Calu3 (cell line): ENCODE measurements at places on chromosomes 6 and 20. TPM values are rescaled to one million over a fixed set of nuclear protein-coding genes. Genes with fewer than 3 reads are reported as not detected.

The KIF13A gene
- total RNA-seq, result 14.1 and 14.4 TPM in 2 replicates

The SPTLC3 gene
- 7.5 and 11.1 TPM in 2 replicates for total RNA-seq

The EMILIN3 gene
- total RNA-seq, result not detected in 2 replicates

The GPR31 gene
- total RNA-seq, result not detected in 2 replicates

The NCOA3 gene
- 60.3 and 63.8 TPM in 2 replicates for total RNA-seq

DNA sequence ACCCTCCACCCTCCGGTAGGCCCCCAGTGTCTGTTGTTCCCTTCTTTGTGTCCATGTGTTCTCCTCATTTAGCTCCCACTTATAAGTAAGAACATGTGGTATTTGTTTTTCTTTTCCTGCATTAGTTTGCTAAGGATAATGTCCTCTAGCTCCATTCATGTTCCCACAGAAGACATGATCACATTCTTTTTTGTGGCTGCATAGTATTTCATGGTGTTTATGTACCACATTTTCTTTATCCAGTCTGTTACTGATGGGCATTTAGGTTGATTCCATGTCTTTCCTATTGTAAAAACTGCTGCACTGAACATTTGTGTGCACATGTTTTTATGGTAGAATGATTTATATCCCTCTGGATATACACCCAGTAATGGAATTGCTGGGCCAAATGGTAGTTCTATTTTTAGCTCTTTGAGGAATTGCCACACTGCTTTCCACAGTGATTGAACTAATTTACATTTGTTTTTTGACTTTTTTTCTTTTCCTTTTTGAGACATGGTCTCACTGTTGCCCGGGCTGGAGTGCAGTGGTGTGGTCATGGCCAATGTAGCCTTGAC is 4.5 kb downstream of the KPNA5 start:
- no peaks in the 10 kb centered on the region for H3K27me3 ChIP-seq
- no peak for DNase-seq
- H3K27ac ChIP-seq, result no peak overlapping the region
- H3K4me3 ChIP-seq, result no peak overlapping the region

GRCh38 chr6:22072949-22073348 is 223.9 kb downstream of the PRL start:
- H3K36me3 ChIP-seq, result no peaks in the 10 kb centered on the region
- H3K4me3 ChIP-seq, result no peak overlapping the region
- no peak for DNase-seq
- H3K27ac ChIP-seq, result no peak overlapping the region
- H3K4me1 ChIP-seq, result no peaks in the 10 kb centered on the region
- H3K27me3 ChIP-seq, result no peaks in the 10 kb centered on the region

DNA sequence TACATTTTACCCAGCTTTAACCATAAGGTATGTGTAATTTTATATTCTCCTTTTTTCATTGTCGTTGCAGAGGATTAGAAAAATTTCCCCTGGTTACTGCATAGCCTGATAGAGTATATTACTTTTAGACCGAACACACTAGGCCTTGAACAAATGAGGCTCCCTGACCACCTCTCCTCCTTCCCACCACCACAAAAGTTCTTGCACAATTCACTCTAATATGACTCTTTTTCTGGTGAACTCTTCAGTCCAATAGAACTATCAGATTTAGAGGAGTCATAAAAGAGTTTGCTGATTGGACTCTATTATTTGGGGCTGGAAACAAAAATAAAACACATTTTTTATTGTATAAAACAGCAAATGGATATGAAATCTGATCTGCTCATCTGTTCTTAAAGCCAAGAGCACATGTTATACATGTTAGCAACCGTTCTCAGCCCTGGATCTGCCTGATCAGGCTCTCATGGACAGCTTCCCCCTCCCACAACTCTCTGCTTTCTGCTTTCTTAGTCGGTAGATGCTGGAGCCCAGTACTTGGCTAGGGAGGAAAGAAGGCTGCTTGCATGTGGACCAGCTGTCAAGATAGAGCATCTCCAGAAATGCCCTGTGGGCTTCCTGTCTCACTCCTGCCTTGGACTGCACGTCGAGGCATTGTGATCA is 83.5 kb downstream of the CD164 start:
- H3K4me3 ChIP-seq, result no peak overlapping the region
- DNase-seq, result no peak
- peaks cover 34% of the 10 kb centered on the region for H3K4me1 ChIP-seq

DNA sequence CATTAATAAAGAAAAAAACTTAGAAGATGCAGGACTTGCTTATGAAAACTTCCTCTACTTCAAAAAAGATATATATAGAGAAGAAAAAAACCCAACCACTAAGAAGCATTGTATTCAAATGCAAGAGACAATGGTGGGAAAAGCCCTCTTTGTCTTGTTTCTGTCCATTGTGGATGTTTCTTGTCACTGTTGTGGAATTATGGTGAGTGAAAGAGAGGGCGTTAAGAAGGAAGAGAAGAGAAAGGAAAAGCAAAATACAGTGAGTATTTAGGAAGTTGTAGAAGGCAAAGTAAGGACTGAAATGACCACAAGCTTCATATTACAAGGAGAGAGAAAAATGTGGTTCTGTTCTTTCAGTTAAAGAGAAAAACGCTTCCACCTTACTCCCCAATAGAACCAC is 14.1 kb upstream of the THBD start:
- peaks cover 22% of the 10 kb centered on the region for H3K27me3 ChIP-seq
- no peak for DNase-seq
- H3K4me1 ChIP-seq, result no peaks in the 10 kb centered on the region
- no peak overlapping the region for H3K4me3 ChIP-seq
- no peak overlapping the region for H3K27ac ChIP-seq
- no peaks in the 10 kb centered on the region for H3K36me3 ChIP-seq

DNA sequence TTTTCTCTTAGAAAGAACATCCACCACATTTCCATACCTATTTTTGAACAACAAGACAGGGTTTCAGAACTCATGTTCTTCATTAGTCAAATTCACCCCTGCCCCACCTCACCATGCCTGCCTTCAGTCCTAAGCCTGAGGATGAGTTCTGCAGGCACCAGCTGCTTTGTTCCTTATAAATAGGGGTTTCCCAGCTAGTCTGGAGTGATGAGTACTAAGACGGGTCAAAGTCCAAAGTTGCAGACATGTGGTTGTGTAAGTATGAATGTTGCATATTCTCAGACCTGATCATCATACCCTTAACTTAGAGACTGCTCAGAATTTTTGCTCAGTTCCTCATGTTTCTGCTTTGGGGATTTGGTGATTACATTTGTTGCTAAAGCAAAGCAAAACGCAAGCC is 257.7 kb upstream of the CDYL start:
- no peak overlapping the region for H3K27ac ChIP-seq
- DNase-seq, result no peak
- H3K27me3 ChIP-seq, result peaks cover 17% of the 10 kb centered on the region
- no peak overlapping the region for H3K4me3 ChIP-seq
- H3K36me3 ChIP-seq, result no peaks in the 10 kb centered on the region

DNA sequence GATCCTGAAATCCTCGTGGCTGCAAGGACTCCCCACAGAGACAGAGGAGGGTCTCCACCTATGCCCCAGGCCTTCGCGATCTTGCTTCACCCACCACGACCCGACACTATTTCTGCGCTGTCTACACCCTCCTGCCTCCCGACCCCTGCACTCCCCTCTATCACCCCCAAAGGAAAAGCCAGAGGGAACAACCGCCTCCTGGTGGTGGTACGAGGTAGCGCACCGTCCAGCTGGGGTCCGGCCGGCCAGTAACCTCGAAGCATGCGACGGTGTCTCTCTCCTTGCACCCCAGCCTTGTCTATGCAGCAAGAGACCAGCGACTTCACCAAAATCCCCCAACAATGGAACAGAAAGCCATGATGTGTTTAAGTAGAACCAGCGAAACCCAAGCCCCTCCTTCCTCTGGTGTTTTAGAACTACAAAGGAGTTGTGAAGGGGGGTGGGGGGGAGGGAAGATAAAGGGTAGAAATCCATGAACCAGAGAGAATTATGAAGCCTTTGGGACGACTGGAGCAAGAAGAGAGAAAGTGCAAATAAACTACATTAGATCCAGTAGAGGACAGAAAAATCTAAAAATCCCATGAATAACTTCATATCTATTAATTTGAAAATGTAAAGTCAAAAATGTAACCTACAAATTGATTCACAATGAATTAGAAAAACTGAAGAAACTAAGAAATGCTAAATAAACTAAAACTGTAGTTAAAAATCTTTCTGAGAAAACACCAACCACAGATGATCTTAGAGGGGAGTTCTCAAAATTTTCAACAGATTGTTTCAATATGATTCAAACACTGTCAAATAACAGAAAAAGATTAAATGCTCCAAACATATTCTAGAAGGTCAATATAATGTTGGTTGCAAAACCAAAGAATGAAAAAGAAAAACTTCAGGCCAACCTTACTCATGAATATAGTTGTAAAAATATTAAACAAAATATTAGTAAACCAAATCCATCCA is 168.0 kb downstream of the CDK19 start:
- H3K4me1 ChIP-seq, result no peaks in the 10 kb centered on the region
- no peak for DNase-seq
- no peak overlapping the region for H3K27ac ChIP-seq
- H3K4me3 ChIP-seq, result no peak overlapping the region
- no peaks in the 10 kb centered on the region for H3K27me3 ChIP-seq

GRCh38 chr6:42250274-42250931 is 32.7 kb upstream of the MRPS10 start:
- H3K27ac ChIP-seq, result no peak overlapping the region
- no peaks in the 10 kb centered on the region for H3K27me3 ChIP-seq
- H3K4me1 ChIP-seq, result peaks cover 20% of the 10 kb centered on the region
- DNase-seq, result no peak

- no peak overlapping the region for H3K4me3 ChIP-seq
- DNase-seq, result no peak
- H3K36me3 ChIP-seq, result no peaks in the 10 kb centered on the region
These were observed 35.7 kb downstream of the CD83 start for GRCh38 chr6:14153228-14153627.

DNA sequence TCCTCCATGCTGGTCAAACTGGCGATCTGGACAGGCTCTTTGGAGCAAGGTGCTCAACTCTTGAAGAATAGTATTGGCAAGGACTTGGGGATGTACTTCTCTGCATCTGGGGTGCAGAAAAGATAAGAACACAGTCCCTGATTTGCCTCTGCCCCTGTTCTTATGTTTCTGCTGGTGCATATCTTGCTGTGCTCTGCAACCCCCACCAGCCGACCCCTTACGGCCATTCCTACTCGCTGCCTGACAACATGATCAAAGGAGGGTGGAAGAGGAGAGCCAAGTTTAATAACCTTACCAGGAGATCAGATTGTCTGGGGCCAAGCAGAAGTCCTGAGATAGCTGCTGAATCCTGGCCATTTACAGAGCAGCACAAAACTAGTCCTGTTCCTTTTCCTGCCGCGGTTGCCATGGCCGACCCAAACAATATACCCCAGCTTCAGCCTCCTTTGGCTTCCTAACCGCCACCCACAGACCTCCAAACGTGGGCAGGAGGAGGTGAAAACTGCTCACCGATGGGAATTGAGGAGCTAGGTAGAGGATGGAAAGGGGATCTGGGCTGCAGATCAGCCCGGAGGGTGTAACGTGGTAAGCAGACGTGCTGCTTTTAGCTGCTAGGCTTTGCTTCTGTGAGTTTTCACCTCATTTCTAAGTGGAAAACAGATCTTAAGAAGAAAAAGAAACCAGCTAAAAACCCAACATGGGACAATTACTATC is 60.9 kb downstream of the ATXN1 start:
- no peak for DNase-seq
- no peaks in the 10 kb centered on the region for H3K27me3 ChIP-seq
- no peak overlapping the region for H3K4me3 ChIP-seq
- H3K36me3 ChIP-seq, result no peaks in the 10 kb centered on the region
- H3K4me1 ChIP-seq, result peaks cover 4% of the 10 kb centered on the region
- no peak overlapping the region for H3K27ac ChIP-seq

GRCh38 chr6:168157272-168158212 is 78.5 kb upstream of the FRMD1 start:
- no peaks in the 10 kb centered on the region for H3K36me3 ChIP-seq
- peak overlapping the region; percentile 34 for H3K4me3 ChIP-seq
- H3K27me3 ChIP-seq, result peaks cover 49% of the 10 kb centered on the region

GRCh38 chr20:11544029-11544678 is 373.5 kb upstream of the BTBD3 start:
- H3K27ac ChIP-seq, result no peak overlapping the region
- DNase-seq, result peak; percentile 32
- H3K4me1 ChIP-seq, result peaks cover 6% of the 10 kb centered on the region
- no peak overlapping the region for H3K4me3 ChIP-seq

DNA sequence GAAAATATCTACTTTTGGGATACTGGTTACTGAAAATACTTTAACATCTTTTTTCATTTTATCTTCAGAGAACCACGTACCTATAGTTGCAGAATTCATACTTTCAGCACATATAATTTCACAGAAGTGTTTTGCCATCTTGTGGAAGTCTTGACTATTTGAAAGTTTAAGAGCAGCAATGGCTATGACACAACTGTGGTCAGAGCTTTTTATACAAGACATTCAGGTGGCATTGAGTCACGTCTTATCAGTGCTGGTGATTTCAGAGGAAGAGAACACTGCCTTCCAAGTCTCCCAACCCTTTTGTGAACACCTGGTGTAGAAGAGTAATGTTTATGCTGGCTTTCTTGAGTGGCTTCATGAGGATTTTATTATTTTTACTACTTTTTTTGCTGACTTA is 171.6 kb downstream of the ARID1B start:
- H3K4me1 ChIP-seq, result peaks cover 8% of the 10 kb centered on the region
- H3K27ac ChIP-seq, result peak overlapping the region; percentile 84
- no peak for DNase-seq
- H3K4me3 ChIP-seq, result no peak overlapping the region
- no peaks in the 10 kb centered on the region for H3K27me3 ChIP-seq
- peaks cover 5% of the 10 kb centered on the region for H3K36me3 ChIP-seq

GRCh38 chr6:134621858-134622257 is 303.9 kb upstream of the SGK1 start:
- H3K36me3 ChIP-seq, result no peaks in the 10 kb centered on the region
- no peak overlapping the region for H3K27ac ChIP-seq
- no peaks in the 10 kb centered on the region for H3K27me3 ChIP-seq
- peaks cover 25% of the 10 kb centered on the region for H3K4me1 ChIP-seq

DNA sequence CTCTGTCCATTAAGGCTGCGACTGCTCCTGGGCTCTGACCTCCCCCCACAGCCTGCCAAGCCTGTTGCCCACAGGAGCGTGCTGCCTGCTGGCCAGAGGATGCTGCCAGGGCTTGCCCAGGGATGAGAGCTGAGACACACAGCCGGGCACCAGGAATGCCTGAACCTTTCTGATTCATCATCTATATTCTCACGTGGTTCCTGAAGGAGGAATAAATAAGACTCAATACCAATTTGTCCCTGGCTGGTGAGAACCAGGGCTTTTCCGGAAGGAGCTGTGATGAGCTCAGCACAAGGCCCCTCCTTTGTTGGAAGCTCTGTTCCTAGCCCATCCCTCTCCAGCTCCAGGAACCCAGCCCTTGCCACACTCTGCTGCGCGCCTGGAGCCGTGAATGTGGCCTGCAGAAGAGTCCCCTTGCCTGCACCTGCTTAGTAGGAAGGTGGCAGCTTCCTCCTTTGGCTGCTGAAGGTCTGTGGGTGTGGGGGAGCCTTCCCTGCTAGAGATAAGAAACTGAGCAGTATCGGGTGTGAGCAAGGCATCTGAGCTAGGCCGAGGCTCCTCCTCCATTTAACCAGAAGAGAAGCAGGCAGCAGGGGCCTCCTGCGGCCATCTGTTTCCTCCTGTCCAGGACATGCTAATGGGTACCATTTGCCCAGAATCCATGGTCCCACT is 37.9 kb downstream of the SYNDIG1 start:
- DNase-seq, result no peak
- no peak overlapping the region for H3K4me3 ChIP-seq
- H3K27ac ChIP-seq, result no peak overlapping the region
